Activated naive CD4-positive, alpha-beta T cell treated with anti-CD3 and anti-CD28 coated beads, Interleukin-2, amount 10 ng/mL, durations not matched to agents 7 days and 5 days (primary cell): ENCODE measurements at places on chromosomes 1 and 21.

DNA sequence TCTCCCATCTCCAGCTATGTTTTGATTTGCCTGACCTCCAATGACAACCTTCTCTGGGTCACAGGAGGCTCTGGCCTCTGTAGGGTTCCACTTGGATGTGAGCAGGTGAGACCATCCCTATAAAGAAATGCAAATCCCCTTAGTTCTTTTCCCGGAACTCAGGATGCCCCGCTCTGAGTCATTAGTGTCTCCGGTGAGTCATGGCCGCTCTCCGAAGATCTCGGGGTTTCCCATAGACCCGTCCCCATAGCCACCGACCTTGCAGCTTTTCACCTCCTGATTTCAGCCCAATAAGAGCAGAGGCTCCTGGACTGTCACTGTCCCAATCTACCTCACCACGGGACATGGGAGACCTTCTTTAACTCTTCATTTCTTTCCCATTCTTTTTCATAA lies 98.2 kb downstream of the PGBD5 start:
- no peak for DNase-seq

- DNase-seq, result no peak
These were observed 18.7 kb upstream of the PAPPA2 start for GRCh38 chr1:176444286-176444685.

GRCh38 chr1:230828421-230828820 lies 39.9 kb downstream of the C1orf198 start:
- no peak for DNase-seq

DNA sequence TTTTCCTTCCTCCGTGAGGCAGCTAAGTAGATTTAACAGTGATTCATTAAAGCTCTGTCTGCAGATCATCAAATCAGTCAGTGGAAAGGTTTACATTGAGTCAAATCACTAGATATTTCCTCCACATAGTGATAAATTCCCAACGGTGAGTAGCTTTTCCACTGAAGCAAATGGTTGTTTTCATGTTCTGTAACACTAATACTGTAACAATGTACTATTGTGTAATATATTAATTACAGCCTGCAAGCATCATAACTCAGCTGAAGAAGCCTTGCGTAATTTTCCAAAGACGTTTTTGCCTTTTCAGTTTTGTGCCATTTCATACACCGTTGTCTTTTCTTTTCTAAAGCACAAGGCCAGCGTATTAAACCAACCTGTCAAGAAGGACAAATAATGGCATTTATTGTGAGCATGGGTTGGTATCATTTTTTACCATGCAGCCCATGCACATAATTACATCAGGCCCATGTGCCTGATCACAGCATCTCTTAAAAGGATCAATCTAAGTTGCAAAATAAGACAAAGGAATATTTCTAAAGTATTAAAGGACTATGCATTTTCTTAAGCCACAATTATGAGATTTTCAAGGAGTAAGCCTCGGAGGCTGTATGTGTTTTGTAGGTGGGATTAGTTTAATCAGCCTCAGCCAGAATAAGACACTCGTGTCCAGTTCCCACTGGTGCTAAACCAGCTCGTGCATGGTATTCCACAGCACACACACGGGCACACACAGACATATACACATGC lies 16.7 kb upstream of the PDE9A start:
- DNase-seq, result no peak

- peak; percentile 66 for DNase-seq
These were observed 39.0 kb upstream of the PDE9A start for GRCh38 chr21:42614396-42614795.

- no peak for DNase-seq
These were observed 495.6 kb downstream of the SIPA1L2 start for GRCh38 chr1:232134365-232134764.

DNA sequence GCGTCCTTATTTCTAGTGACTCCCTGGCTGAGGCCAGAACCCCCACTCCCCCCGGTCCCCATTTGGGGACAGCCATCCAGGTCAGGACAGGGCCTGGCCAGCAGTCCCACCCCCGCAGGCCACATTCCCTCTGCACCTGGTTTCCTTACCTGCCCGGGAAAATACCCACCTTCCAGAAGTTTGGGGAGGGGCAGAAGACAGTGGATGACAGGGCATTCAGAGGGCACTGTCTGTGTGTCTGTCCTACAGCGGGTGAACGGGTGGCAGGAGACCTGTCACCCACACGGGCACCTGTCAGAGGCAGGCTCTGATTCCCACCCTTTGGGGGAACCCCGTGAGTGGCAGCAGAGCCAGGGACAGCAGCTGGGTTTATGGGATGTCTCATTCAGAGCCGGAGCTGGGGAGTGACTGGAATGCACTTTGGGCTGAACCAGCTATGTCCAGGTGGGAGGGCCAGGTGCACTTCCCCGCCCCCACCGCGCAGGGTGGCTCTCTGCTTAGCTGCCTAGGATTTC lies 2.0 kb downstream of the ARHGEF16 start:
- DNase-seq, result no peak

DNA sequence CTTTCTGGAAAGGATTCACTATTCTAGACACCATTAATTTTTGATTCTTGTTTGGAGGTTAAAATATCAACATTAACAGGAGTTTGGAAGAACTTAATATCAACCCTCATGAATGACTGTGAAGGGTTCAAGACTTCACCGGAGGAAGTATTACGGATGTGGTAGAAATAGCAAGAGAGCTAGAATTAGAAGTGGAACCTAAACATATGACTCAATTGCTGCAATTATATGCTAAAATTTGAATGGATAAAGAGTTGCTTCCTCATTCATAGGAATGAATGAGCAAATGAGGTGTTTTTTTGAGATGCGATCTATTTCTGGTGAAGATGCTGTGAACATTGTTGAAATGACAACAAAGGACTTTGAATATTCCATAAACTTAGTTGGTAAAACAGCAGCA lies 77.9 kb upstream of the TNFSF4 start:
- no peak for DNase-seq

DNA sequence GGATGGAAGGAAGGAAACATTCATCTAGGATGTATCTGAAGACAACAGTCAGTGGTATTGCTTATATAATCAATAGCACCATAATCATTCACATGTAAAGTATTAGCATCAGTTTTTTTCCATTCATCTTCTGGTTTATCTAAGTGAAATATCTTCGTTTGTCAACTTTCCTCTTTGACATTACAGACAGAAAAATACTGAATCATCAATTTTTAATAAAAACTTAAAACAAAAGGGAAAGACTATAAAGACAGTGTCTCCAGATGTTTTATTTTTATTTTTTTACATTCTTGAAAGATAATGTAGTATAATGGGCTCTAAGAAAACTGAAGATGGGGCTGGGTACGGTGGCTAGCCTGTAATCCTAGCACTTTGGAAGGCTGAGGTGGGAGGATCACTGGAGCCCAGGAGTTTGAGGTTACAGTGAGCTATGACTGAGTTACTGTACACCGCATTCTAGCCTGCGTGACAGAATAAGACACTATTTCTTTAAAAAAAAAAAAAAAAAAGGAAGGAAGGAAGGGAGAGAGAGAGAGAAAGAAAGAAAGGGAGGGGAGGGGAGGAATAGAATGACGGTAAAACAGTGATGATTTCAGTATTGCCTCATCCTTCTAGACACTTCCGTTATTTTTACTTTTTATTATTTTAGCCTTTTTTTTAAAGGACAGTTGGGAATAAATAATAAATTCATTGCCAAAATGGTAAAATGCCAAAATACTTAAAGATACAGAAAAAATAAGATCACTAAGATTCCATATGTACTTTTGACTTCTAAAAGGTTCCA lies 89.5 kb downstream of the NRIP1 start:
- no peak for DNase-seq

DNA sequence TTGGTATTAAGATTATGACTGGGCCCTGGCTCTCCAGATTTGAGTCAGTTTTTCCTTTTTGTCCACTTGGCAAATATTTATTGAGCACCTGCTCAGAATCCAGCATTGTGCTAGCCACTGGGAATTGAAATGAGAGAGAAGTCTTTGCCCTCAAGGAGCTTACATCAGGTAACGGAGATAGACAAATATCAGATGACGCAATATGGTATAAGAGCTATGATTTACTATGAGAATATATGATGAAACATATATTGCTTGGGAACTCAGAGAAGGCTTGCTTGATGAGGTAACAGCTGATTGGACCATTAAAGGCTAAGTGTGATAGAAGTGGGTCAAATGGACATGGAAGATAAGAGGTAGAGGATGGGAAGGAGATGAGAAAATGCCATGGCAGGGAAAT lies 41.0 kb upstream of the GPR88 start:
- DNase-seq, result no peak

DNA sequence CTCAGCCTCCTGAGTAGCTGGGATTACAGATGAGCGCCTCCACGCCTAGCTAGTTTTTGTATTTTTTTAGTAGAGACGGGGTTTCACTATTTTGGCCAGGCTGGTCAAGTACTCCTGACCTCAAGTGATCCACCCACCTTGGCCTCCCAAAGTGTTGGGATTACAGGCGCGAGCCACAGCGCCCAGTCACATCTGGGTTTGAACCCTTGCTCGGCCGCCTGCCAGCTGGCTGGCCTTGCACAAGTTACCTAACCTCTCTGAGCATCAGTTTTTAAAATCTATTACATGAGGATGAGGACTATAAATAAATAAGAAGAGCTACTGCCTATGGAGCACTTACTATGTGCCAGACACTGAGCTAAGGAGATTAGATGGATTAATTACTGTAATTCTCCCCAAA lies 17.7 kb upstream of the PADI2 start:
- no peak for DNase-seq

DNA sequence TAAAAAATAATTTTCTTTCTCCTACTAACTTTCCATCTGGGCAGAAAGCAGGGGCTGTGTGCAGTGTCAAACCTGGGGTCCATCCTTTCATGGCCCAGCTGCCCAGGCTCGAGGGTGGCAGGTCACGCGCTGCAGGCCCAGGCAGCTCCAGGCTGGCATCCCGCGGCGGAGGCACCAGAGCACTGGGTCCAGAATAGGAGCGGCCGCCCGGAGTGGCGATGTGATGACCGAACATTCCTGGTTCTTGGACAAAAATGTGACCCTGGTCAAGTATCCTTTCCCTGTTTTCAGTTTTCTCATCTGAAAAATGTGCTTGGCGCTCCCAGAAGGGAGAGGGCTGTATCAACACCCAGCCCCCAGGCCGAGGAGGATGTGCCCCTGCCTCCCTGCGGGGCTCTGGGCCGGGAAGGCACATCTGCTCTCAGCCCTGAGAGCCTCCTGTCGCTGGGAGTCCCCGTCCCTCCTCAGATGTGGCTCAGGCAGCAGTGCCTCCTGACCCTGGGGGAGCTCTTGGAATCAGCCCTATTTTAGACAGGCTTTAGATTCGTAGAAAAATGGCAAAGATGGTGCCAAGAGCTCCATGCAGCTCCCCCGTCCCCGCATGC lies 29.3 kb downstream of the SLX9 start:
- no peak for DNase-seq

DNA sequence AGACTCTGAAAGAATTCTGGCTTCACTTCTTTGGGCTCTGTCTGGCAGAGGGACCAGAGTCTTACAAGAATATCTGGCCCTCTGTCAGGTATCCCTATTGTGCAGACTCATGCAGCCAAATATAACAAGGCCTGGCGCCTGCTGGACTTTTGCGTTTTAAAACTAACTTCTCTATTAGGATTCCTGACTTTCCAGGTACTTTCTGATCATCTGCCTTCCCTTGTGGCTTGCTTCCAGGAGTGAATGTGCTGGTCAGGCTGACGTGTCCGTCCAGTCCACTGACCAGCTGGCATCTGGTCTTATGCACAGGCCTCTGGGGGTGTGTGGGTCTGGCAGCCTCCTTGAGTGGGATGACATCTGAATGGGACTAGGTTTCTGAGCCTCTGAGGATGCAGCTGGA lies 8.6 kb upstream of the RAB29 start:
- no peak for DNase-seq

GRCh38 chr21:43909741-43910400 lies 44.8 kb downstream of the AGPAT3 start:
- DNase-seq, result no peak

GRCh38 chr1:30507401-30508174 lies 215.8 kb downstream of the MATN1 start:
- DNase-seq, result no peak

GRCh38 chr21:45926281-45926680 lies 55.3 kb upstream of the COL6A1 start:
- no peak for DNase-seq

DNA sequence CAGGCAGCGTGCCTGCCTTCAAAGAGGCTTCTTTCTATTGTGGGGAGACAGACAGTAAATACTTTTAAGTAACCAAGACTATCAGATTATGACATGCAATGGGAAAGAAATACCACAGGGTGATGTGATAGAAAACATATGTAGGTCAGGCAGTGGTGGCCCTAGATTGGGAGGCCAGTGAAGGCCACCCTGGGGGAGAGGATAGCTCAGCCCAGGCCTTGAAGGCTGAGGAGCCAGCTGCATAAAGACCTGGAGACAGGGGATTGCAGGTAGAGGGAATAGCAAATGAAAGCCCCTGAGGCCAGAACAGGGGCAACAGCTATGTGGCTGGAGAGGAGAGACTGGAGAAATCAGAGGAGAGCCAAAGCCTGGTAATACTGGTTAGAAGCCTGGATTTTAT lies 4.0 kb downstream of the SOX13 start:
- DNase-seq, result no peak

DNA sequence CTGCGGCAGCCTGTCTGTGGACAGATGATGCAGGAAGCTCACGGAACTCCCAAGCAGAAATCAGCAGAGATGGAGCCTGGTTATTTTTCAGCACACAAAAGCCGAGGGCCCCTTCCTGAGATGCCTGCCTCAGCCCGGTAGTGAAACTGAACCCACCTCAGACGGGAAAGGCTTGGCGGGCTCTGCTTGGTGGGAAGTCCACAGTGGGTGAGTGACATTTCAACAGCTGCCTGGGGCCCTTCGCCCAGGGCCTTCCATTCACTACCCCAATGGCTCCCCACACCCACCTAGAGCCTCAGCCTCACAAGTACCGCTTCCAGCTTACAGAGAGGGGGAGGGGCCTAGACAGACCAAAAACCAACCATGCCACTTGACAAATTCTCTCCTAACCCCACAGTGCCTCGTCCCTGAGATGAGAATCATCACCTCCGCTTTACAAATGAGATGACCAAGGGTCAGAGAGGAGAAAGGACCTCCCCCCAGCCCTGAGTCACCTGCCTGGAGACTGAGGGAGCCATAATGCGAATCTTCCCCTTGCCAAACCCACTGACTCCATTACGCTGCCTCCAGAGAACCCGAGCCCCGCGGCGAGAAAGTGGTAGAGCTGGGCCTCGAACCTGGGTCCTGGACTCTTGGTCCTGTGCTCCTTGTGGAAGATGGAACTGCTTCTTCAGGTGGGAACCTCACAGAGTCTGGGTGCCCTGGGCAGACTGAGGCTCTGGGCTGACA lies 3.4 kb upstream of the ECE1 start:
- DNase-seq, result peak; percentile 74

DNA sequence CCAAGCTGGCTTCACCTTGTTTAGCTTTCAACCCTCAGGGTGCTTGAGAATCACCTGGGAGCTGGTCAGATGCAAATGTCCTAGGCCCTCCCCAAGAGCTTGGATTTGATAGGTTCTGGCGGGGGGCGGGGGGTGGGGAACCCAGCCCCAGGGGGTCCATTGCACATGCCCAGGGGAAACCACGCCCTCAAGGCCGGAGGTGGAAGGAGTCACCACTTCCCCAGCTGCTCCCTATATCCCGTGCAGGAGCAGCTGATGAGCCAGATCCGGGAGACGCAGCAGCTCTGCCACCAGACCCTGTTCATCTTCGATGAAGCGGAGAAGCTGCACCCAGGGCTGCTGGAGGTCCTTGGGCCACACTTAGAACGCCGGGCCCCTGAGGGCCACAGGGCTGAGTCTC lies 5.8 kb downstream of the TOR3A start:
- DNase-seq, result no peak
